ENCODE measurements at places on chromosomes 5 and 9. TPM values are rescaled to one million over a fixed set of nuclear protein-coding genes. Genes with fewer than 3 reads are reported as not detected.
A peak's percentile ranks its signal among the peaks of the same experiment; 100 is the strongest.

Gene TTLL11
- total RNA-seq, result not detected

Gene TRIM41
- total RNA-seq, result 40.8 TPM

Gene SMAD5
- 112 TPM for total RNA-seq

Gene LHX2
- 0.29 TPM for total RNA-seq

GRCh38 chr5:122447879-122448278, 135.8 kb downstream of the SNCAIP start:
- DNase-seq, result no peak
- H3K27ac ChIP-seq, result no peak overlapping the region
- no peaks in the 10 kb centered on the region for H3K27me3 ChIP-seq
- H3K36me3 ChIP-seq, result no peaks in the 10 kb centered on the region
- no peak overlapping the region for H3K4me3 ChIP-seq
- H3K4me1 ChIP-seq, result peaks cover 6% of the 10 kb centered on the region

DNA sequence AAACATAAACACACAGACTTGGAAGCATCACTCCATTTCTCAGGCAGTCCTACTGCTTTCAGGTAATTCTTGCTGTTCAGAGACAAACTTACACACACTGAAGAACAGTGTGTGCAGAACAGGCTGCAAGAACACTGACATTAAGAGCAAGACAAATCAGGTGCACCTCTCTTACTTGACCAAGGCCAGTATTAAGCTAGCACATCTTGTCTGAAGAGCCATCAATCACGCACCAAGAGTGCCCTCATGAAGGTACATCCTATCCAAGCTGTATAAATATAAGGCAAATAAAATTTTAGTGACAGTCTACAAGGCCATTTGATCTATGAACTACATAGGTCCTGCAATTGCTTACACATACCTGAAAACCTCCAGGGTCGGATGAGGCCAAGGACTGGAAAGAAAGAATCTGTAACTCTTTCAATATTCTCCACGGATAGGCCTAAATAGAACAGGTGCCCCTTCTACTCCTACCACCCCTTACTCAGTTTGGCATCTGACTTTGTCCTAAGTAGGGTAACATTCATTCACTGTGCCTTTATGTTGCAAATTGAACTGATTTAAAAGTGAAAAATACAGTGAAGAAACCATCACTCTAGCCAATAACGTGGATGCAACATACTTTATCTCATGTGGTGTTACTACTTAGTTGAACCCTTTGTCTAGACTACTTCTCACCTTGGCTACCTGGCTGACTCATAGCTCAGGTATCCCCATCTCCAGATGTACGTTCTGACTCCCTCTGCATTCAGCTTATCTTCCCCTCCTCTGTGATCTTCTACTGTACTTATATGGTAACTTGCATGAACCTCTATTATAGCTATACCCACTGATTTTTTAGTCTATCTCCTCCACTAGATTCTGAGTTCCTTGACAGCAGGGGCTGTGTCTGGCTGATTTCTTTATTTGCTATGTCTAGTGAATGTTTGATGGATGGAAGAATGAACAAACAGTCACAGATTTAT, 256.3 kb downstream of the KIAA0825 start:
- no peaks in the 10 kb centered on the region for H3K27me3 ChIP-seq
- H3K27ac ChIP-seq, result peak overlapping the region; percentile 14
- H3K36me3 ChIP-seq, result peaks cover 9% of the 10 kb centered on the region
- peaks cover 4% of the 10 kb centered on the region for H3K4me1 ChIP-seq
- peak overlapping the region; percentile 77 for H3K4me3 ChIP-seq

GRCh38 chr9:72924154-72924790, 28.6 kb downstream of the ALDH1A1 start:
- H3K27me3 ChIP-seq, result no peaks in the 10 kb centered on the region
- DNase-seq, result no peak
- no peak overlapping the region for H3K4me3 ChIP-seq
- no peaks in the 10 kb centered on the region for H3K4me1 ChIP-seq
- no peak overlapping the region for H3K27ac ChIP-seq
- H3K36me3 ChIP-seq, result no peaks in the 10 kb centered on the region

- no peak for DNase-seq
- no peak overlapping the region for H3K4me3 ChIP-seq
- H3K27ac ChIP-seq, result no peak overlapping the region
Observed at GRCh38 chr5:128464596-128464995, 73.4 kb downstream of the FBN2 start.

DNA sequence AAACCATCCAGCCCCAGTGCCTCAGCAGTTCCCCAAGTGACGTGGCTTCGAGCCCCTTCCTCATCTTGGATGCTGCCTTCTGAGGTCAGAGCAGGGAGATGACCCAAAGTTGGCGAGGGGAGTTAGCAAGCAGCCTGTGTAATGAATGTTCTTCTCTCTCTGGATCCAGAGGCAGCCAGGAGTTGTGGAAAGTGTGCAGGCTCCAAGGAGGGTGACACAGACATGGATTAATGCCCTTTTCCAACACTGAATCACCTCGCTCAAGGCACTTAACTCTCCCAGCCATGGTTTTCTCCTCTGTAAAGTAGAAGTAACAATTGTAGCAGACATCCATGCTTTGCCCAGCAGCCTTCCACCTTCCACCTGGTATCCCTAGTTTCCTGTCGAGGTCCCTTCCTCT, 64.6 kb upstream of the HAND1 start:
- DNase-seq, result no peak
- H3K27ac ChIP-seq, result no peak overlapping the region
- H3K4me3 ChIP-seq, result no peak overlapping the region
- no peaks in the 10 kb centered on the region for H3K4me1 ChIP-seq
- H3K36me3 ChIP-seq, result no peaks in the 10 kb centered on the region

Measured in endodermal cell (in vitro differentiated cells).